ENCODE measurements at places on chromosomes 3 and 15.

GRCh38 chr15:82571722-82572222, 31.5 kb upstream of the RPS17 start:
- DNase-seq, result no peak

GRCh38 chr15:80891006-80891405, 98.6 kb downstream of the MESD start:
- DNase-seq, result no peak

GRCh38 chr3:194139071-194139813, 3.3 kb downstream of the HES1 start:
- no peak for DNase-seq

DNA sequence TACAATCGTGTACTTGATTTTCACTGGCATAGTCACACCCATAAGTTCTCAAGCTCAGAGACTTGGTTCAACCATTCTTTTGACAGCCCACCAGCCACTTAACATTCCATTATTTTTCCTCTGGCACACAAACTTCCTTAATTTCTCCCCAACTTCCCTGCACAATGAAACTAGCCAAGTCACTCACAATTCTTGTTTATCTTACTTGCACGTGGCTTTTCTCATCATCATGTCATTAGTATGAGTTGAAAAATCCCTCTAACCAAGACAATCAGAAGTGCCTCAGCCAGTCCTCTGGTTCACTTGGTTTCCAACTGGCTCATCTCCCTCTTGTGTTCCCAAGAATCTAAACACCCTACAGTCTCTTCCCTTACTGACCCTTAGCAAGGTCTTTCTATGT, 110.5 kb upstream of the PTPRG start:
- DNase-seq, result no peak

DNA sequence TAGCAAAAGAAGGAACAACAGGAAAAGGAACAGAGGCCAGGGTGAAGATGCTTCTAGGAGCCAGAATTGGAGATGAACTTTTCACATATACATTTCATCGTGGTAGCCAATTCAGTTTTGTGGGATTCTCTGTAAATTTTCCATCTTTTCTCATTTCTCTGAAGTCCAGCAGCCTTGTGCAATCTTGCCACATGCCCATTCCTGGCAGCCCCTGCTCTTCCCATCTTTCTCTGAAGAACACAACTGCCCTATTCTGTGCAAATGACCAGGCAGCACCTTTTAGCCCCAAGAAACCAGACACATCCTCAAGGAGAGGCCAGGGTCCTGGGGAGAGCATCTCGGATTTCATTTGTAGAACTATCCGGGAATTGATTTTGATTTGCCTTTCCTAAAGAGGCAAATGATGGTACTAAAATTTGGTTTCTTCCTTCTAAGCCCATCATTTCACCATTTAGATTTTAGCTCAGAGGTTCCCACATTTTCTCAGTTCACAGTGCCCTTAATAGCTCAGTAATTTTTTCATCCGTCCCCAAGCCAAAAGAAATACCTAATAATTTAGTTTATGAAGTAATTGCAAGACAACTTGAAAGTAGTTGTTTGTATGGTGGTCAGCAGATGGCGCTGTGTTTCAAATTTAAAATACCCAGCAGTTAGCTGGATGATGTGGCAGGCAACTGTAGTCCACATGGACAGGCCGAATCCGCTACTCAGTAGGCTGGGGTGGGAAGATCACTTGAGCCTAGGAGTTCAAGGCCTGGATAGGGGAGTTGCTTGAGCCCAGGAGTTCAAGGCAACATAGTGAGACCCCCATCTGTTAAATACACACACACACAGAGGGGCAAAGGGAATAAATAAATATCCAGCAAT, 61.3 kb upstream of the ACKR4 start:
- no peak for DNase-seq

GRCh38 chr3:43766672-43767465, 76.1 kb downstream of the ABHD5 start:
- DNase-seq, result no peak

DNA sequence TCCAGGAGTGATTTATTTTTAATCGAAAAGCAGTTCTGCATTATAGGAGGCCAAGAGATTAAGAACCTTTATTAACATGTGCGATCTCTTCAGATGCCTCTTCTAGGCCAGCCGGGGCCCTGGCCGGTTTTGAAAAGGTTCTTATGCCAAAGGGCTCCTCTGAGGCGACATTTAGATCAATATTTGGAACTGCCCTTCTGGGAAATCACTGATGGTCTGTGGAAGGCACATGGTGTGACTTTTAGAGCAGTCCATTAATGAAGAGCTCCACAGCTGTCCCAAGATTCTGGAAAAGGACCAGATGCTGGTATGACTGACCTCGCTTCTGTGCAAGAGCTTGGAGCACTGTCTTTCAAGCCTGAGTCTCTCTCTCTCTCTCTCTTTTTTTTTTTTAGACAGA, 19.7 kb downstream of the MGLL start:
- no peak for DNase-seq

DNA sequence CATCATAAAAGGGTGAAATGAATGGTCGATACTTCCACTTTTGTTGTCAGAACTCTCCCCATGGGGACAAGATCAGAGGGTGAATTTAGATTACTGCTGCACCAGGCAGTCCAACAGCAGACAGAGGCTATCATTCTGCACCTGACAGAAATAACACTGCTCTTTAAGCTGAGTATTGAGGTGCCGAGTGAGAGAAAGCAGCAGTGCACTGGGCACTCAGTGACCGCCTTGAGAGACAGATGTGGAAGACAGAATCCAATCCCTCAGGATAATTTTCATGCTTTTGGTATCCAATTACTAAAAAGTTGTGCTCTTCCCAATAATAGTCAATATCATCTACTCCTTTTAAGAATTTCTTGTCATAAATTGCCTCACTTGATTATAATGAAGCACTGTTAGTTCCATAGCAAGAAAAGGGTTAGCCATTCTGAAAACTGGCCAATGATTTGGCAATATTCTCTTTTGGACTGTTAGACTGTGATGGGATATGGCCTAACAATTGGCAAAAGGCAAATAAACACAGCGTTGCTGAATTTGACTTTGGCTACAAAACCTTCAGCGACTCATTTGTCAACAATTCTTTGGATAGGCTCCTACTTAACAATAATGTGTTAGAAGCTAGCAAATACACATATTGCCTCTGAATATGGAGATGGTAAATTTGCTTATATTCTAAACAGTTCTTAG, 5.5 kb downstream of the FGF7 start:
- no peak for DNase-seq

DNA sequence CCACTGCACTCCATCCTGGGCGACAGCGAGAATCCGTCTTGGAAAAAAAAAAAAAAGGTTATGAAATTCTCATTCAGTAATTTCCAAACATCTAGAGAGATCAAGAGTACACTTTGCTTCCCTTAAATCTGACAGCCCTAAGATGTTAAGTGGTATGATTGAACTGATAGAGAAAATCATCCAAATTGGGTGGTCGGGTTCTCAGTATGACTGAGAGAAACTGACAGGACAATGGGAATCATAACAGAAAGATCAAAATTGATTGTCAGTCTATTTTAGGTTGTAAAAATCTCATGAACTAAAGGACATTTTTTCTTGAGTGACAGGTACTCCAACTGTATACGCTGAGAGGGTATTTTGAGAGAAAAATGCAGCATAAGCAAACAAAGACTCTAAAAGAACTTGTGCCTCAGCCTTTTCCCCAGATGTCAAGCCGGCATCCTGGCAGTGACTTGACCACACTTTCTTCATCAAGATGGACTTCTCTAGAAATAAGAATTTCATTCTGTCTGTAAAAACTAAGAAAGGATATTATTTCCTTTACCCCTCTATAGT, 65.8 kb downstream of the MYO5A start:
- no peak for DNase-seq

DNA sequence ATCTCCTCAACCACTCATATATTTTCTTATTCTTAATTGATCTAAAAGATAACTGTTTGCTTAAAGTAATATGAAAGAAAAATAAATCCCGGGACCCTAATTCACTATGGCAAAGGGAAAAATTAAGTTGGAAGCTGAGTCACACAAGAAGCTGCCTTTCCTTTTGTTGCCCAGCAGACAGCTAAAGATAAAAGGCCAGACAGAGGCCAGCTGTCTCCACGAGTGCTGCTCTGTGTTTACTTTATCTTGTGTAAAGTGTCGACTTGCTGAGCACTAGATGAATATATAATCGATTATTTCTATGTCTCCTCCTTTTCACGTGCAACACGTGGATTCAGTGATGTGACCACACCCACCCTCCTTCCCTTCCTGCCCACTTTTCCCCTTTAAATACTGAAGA, 52.8 kb upstream of the NSMCE3 start:
- DNase-seq, result no peak

- no peak for DNase-seq
These were observed 17.0 kb downstream of the CLK3 start for GRCh38 chr15:74632601-74633000.

DNA sequence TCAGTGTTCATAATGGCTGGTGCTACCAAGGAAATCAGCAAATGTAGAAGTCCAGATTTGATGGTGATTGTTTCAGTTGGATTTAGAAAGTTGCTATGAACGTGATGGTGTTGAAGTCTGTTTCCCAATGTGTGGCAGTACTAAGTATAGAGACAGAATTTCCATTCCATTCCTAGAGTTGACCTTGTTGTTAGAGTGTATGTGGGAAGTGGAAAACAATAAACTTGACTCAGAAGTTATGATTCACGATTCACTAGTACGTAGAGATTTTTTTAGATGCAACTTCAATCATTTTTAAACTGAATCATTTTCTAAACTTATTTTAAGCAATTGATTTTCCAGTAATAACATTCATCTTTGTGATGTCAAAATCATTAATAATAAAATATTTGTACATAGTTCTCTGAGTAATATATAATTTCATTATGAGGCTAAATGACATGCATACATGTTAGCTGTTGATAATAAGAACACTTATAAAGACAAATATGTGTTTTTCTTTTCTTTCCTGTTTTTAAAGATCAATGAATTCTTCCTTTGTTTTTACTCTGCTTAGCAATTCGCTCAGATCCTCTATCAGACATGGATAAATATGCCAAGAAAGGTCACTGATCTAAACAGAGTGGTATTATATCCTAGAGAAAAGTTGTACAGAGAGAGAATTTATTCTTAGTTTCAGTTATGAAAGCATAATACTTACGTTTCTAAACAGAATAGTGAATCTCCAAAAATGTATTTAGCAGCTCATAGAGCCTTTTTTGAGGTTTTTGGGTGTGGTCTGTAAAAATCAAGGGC, 108.8 kb upstream of the GPR149 start:
- DNase-seq, result no peak

- no peak for DNase-seq
These were observed 298.5 kb downstream of the GBE1 start for GRCh38 chr3:81462921-81463320.

- peak; percentile 80 for DNase-seq
These were observed 12.5 kb downstream of the RAB27A start for GRCh38 chr15:55277116-55277564.

DNA sequence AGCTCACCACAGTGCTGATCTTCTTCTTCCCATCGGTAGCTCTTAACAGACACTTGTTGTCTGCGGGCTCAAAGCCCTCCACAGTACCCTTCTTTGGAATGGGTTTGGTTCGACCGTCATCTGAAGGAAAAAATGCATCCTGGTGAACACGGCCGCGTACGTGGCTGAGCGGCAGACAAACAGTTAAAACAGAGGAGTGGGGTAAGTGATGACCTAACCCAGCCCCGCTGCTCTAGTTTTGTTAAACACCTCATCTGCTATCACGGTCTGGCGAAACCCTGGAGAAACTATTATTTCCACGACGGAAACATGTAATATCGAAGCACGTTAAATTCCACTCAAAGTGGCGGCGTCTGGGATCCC, 725 bp downstream of the SRP14 start:
- DNase-seq, result no peak

- DNase-seq, result no peak
These were observed 29.7 kb upstream of the MYRIP start for GRCh38 chr3:39779511-39780230.

All from SIG-M5 (cell line).